Activated CD4-positive, alpha-beta T cell treated with anti-CD3 and anti-CD28 coated beads for 36 hours (primary cell): ENCODE measurements at places on chromosomes 11 and 22. TPM values are rescaled to one million over a fixed set of nuclear protein-coding genes. Genes with fewer than 3 reads are reported as not detected.
A peak's percentile ranks its signal among the peaks of the same experiment; 100 is the strongest.

Gene LRRC74B
- not detected for total RNA-seq

Gene AMOTL1
- total RNA-seq, result 1.8 TPM

DNA sequence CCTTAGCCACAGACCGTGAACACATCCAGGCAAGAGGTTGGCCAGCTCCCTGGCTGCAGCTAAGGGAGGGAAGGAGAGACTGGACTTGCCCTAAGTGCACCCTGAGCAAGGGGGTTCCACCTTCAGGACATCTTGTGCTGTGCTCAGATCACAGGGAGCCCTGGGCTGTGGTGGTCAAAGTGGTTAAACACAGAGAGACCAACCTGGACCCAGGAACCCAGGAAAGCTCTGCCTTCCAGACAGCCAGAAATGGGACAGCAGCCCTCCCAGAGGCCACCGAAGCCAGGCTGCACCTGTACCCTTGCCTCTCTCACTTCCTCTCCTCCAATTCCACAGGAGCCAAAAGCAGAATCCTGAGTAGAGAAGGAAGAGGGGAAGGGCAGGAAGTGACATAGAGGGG is 105.2 kb upstream of the TMEM45B start:
- DNase-seq, result no peak

- no peak for DNase-seq
These were observed 4.3 kb downstream of the PANX1 start for GRCh38 chr11:94132823-94133408.

DNA sequence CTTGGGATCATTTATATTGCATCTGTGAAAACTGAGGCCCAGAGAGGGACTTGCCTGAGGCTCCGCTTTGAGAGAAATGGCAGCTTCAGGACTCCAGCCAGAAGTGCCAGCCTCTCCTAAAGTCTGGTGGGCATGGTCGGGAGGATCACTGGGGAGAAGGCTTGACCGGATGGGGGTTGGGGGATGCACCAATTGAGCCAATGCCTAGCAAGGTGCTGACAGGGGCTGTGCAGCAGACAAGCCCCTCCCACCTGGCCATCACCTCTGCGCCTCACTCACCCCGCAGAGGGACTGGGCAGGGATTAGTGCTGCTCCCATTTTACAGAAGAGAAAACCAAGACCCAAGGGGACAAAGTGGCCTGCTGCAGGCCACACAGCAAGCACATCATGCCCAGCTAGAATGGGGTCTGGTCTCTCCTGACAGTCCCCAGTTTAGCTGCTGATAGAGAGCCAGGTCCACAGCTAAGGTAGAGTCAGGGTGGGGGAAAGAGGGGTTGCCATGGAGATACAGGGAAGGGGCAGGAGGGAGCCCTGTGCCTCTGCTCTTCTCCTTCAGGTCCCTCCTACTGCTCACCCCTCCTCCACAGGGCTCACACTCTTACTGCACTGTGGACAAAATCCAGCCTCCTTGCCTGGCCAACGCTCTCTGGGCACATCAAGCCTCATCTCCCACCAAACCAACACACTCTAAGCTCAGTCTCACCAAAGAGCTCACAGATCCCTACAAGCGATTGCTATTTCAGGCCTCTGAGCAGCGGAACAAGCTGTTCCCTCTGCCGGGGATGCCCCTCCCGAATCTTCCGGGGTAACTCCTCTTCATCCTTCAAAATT is 29.5 kb downstream of the TEF start:
- DNase-seq, result no peak

DNA sequence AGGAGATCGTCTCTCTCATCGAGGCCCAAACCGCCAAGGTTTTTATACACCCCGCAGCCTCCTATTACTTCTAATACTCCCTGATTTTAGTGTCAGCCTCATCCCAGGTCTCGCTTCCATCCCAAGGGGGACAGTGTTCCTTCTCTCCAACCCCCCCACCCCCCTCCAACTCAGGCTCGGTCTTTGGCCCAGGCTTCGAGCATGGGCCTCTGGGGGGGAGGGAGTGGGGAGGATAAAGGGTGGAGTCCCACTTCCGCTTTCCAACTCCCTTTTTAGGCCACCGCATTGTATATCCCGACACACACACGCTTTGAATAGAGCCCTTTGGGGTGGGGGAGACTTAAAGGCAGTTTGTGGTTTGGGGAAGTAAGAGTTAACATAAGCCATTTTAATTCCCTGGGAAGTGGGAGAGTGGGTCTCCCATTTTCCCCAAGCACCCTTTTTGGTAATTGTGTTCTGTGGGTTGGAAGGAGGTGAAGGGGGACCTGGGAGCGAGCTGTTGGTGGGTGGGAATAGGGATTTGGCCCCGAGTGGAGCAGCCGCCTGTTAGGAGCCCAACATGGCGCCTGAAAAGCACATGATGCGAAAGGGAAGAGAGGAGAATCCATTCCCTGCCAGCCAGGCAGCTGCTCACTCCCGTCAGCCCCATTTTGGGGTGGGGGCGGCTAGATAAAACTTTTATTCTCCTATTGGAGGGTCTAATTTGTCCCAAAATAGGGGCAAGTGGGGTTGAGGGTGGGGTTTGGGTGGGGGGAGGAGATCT is 844 bp downstream of the PCF11 start:
- DNase-seq, result peak; percentile 71

GRCh38 chr11:13105237-13105844 is 96.2 kb downstream of the RASSF10 start:
- no peak for DNase-seq

DNA sequence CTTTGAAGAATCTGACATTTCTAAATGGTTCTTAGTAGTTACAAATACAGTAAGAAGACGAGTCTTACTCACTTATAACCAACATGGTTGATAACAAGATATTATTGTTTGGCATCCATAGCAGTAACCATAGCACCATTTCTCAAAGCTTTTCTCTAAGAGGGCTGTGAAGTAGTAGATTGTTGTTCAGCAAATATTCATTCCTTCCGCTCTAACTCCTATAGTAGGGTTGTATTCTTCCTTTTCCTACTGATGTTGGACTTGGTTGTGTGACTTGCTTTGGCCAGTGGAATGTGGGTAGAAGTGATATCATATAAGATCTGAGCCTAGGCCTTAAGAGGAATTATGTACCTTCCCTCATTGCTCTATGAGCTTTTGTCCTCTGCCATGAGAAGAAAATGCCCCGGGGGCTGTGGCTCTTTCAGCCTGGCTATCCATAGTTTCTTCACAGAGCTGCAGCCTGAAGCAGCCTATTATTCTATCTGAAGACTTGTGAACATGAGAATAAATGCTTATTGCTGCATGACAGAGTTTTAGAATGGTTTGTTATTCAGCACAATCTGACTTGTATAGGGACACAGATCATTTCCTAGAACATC is 28.9 kb upstream of the ZBED5 start:
- DNase-seq, result no peak
